Activated T-helper 17 cell treated with anti-CD3 and anti-CD28 coated beads, Interleukin-2, amount 50 U/mL, for 72 hours (primary cell): ENCODE measurements at places on chromosomes 11 and 22. TPM values are rescaled to one million over a fixed set of nuclear protein-coding genes. Genes with fewer than 3 reads are reported as not detected.

DNA sequence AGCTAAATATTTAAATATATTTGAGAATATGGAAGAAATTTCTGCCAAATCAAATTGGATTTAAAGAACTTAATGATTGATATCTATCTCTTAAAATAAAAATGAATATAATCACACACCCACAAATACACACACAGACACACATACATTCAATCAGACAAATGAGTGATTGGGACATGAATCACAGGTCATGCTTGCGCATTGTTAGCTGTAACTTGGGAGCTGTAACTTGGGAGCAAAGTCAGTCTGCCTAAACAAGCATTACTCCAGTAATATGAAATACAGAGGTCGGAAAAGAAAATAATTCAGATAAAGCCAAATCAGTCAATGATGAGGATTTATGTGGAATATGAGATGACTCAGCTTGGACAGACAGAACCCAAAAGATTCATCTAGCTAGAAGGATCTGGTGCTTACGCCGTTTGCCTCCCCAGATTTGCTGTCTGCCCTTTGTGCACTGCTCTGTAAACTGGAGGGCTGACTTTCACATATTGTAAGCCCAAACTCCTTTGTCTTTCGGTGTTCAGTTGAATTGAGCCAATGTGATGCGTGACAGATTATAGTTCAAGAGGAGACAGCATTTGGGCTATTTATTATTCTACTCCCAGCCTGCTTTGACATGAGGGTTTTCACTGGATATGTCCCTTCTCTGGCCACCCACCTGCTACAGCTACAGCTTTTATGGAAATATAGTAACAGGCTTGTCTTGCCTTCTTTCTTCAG, 1.6 kb downstream of the OR56B1 start:
- no peak for ATAC-seq

- no peak for ATAC-seq
Observed at GRCh38 chr11:63369165-63369970, at the start of gene SLC22A9. Gene SLC22A9 (plus strand): TSS chr11:63369785. CDS start chr11:63370057, 272 bp downstream.

GRCh38 chr22:41355895-41356294, 25.8 kb upstream of the TEF start:
- ATAC-seq, result no peak

DNA sequence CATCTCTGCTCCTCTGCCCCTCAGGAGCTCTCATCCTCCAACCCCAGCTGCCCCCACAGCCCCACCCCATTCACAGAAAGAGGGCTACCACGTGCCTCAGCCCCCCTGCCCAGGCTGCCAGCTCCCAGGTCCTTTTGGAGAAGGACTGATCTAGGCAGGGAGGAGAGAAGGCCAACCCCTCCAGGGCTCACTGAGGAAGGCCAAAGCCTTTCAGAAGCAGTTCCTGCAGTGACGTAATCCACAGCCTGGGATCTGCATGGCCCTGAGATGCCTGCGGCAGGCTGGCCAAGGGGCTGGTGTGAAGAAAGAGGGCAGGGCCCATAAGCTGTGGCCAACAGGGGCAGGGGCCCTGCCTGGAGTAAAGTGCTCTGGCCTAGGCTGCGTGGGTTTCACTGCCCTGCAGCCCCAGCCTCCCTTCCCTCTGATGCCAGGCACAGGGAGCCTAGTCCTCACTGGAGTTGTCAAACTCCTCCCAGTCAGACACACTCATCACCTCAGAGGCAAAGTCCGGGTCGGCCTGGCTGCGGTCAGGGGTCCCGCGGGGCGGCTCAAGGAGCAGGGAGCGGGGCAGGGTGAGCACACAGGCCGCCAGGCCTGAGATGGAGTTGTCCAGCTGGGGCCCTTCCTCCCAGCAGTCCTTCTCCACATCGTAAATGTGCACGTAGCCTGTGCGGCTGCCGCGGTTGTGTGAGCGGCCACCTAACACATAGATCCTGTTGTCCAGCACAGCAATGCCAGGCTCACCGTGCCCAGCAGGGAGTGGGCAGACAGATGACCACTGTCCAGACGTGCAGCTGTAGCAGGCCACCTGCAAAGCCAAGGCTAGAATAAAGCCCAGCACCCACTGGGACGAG, 4.2 kb upstream of the SCARF2 start:
- ATAC-seq, result no peak

DNA sequence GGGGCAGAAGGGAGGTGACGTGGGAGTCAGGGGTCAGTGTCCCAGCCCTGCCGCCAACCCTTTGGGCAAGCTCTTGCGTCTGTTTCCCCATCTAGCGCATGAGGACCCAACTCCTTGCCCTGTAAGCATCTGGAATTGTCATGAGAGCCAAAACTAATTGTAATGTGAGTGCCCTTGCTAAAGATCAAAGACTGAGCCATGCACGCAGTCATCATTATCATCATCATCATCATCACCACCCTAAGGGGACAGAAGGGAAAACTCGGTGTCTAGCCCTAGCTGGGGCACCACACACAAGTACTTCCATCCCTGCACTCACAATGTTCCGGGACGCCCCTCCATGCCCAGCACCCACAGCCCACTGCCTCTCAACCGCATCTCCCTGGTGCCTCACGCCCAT, 2.5 kb downstream of the LIF start:
- no peak for ATAC-seq

DNA sequence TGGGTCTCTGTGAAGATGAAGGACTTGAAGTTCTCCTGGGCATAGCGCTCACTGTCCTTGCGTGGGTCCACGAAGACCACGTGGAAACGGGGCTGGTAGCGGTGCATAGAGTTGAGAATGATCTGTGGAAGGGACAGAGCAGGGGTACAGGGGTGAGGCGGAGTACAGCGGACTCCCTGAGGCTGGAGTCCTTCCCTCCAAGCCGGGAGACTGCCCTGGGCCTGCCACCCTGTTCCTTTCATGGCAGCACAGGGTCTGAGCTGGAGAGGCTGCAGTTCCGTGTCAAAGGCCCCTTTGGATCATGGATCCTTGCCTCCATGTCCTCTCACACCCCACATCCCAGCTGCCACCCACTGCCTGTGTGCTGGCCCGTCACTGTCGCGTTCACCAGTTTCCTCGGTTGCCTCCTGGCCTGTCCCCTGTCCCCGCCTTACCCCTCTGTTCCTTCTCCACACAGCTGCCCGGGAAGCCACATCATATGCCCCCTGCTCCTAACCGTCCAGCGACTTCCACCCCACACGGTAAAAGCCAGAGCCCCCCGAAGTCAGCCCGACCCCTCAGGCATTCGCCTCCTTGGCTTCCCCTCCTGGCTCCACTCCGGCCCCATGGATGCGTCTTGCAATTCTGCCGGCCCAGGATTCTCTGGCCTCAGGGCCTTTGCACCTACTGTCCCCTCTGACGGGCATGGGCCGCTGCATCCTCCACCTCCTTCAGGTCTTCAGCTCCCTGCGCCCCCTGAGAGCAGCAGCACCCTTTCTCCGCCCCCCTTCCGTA, 3.4 kb upstream of the NUDT8 start:
- ATAC-seq, result no peak

GRCh38 chr22:46725096-46725495, 13.0 kb downstream of the CERK start:
- ATAC-seq, result no peak

- no peak for ATAC-seq
Observed at GRCh38 chr11:66293777-66294625, 2.3 kb downstream of the TMEM151A start.

- ATAC-seq, result no peak
Observed at GRCh38 chr11:120128392-120129119, 9.4 kb downstream of the TRIM29 start.

DNA sequence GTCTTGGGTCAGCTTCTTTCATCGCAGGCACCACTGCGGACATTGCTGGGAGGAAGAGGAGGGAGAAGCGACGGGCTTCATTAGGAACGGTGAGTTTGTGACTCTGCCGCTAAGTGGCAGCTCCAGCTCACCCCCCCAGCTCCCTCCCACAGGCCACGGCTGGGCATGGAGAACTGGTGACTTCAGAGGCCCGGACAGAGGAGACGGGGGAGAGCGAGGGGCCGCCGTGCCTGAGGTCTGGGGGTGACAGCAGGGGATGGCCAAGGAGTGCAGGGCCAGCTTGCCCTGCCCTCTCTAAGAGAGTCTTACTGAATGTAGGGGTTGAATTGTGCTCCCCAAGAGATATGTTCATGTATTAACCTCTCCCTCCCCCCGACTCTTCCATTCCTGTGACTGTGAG, 13.9 kb upstream of the NFAM1 start:
- ATAC-seq, result no peak

GRCh38 chr11:122772945-122773344, 65.4 kb upstream of the CRTAM start:
- ATAC-seq, result no peak

GRCh38 chr11:6570691-6571427, 32.6 kb downstream of the RRP8 start:
- no peak for ATAC-seq

DNA sequence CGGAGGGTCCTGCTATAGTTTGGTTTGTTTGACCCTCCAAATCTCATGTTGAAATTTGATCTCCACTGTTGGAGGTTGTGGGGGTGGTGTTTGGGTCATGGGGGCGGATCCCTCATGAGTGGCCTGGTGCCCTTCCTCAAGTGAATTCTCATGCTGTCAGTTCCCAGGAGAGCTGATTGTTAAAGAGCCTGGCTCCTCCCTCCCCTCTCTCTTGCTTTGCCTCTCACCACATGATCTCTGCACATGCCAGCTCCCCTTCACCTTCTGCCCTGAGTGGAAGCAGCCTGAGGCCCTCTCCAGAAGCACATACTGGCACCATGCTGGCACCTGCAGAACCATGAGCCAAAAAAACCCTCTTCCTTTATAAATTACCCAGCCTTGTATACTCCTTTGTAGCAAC, 7.1 kb downstream of the TSPAN18 start:
- ATAC-seq, result no peak

GRCh38 chr11:59117774-59118173, 10.7 kb downstream of the FAM111B start:
- ATAC-seq, result no peak

GRCh38 chr11:79050786-79051185, 390.0 kb downstream of the TENM4 start:
- no peak for ATAC-seq

DNA sequence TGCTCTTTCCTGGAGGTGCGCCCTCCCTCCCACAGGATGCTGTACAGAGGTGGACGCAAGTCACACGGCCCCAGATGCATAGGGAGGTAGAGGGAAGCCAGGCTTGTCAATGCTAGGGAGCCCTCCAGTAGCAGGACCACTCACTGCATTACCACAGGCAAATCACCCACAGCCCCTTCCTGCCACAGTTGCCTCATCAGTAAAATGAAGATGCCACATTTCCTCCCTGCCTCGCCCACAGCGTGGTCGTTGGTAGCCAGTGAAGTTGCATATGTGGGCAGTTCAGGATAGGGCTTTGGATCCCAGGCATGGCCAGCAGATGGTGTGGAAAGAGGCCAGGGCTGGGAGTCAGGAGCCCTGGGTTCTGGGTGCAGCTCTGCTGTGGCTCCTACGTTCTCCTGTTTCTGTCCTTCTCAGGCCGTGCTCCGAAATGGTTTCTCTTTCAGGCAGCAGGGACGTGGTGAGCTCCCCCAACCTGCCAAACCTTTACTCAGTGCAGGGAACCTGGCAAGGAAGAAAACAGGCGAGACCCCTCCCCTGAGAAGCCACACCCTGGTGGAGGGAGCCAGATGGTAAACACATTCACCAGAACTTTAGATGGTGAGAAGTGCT, 22.6 kb downstream of the DAGLA start:
- ATAC-seq, result no peak

- ATAC-seq, result peak; percentile 91
Observed at GRCh38 chr11:32817181-32817851, 12.4 kb upstream of the PRRG4 start.

DNA sequence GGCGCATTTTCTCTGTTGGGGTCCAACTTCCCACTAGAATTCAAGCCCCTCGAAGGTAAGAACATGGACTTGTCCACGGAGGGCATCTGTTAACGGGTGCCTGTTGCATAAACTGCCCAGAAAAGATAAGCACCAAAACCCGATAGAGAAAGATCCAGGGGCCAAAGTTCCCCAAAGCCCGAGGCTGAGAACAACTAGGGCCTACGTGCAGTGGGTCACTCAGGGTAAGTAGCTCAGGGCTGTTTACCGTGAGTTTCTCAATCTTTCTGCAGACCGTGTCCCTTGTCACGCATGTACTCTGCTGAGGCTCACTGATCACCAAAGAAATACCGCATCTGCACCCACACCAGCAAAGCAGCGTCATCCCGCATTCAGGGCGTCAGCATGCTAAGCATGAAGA, 24.4 kb downstream of the PGA5 start:
- no peak for ATAC-seq

DNA sequence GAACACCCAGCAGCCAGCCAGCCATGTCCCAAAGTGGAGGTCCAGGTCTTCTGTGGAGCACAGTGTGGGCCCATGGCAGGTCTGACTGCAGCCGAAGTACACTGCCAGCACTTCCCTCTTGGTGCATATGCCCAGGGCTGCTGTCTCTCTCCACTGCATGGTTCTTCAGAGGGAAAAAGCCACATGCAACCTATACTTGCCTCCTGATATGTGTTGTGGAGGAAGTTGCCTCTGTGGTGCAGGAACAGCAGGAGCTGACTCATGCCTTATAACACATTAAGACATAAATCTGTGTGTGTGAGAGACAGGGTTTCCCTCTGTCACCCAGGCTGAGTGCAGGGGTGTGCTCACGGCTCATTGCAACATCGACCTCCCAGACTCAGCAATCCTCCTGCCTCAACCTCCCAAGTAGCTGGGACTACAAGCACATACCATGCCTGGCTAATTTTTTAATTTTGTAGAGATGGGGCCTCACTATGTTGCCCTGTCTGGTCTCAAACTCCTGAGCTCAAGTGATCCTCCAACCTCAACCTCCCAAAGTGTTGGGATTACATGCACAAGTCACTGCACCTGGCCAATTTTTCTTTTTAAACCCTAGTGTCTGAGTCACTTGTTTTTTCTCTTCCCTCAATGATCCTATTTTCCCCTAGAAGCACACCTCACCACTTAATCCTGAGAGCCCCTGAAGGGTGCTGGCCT, 98.8 kb downstream of the MPPED2 start:
- ATAC-seq, result no peak

- ATAC-seq, result no peak
Observed at GRCh38 chr11:58503361-58503856, 4.5 kb downstream of the OR5B21 start.

DNA sequence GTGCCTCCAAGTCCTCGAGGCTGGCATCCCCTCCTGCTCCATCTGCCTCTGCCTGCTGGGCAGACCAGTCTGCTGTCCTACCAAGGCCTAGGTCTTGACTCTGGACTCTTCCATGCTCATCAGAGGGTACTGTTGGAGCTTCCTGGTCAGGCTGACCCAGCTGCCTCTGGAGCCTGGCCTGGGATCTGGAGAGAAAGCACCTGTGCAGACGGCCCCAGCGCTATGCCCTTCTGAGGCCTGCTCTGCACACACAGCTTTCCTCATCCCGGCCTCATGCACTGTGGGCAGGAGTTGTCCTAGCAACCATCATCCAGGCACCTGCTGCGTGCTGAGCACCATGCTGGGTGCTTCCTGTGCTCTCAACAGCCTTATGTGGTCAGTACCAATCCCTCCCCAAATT, 70.8 kb downstream of the CDKN1C start:
- no peak for ATAC-seq

GRCh38 chr11:46920755-46921154, 2.4 kb upstream of the LRP4 start:
- no peak for ATAC-seq

MYBPC3 gene
- total RNA-seq, result not detected

OR56B1 gene
- not detected for total RNA-seq

APOL5 gene
- not detected for total RNA-seq

KRTAP5-10 gene
- not detected for total RNA-seq

FAM83F gene
- total RNA-seq, result 1.3 TPM

TPBGL gene
- total RNA-seq, result 0.40 TPM

TBX1 gene
- total RNA-seq, result not detected
